ENCODE measurements at places on chromosomes 7 and 10.

- DNase-seq, result no peak
These were observed 135.3 kb upstream of the MEOX2 start for GRCh38 chr7:15821484-15822427.

- no peak for DNase-seq
These were observed 145.1 kb downstream of the TMEM178B start for GRCh38 chr7:141218941-141219340.

DNA sequence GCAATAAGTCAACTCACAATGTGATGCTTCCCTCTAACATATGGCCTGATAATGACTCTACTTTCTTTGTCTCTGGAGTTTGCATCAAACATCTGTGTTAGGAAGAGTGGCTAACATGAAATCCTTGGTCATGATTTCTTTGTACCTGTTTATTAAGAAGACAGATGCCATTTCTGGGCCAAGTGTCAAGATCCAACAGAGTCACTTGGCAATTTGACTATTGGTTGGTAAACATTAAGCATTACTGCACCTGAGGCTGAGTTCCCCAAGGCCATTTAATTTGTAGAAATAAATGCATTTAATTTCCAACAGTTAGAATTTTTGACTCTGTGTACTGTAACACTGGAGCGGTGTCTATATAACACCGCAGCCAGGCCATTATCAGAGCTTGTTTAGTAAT, 403.7 kb downstream of the GALNT17 start:
- DNase-seq, result no peak

- DNase-seq, result no peak
These were observed 131.0 kb downstream of the KAT6B start for GRCh38 chr10:74957285-74957961.

- no peak for DNase-seq
These were observed 39.1 kb downstream of the CCM2 start for GRCh38 chr7:45039106-45039505.

DNA sequence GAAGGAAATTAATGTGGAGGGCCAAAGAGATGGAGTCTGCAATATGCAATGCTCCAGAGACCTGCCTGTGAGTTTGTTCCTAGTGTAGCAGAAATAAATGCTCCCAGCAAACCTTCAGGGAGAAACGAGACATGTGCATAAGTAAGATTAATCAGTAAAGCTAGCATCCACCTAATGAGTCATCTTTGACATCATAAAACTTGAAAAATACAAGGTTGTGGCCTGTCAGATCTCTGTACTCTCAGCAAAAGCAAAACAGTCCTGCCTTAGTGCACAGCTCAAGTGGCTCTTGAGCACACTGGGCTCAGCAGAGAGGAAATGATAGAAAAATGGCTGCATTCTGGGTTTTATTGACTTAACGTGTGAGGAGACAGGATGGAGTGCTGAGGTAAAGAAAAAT, 32.5 kb upstream of the ERCC6 start:
- no peak for DNase-seq

DNA sequence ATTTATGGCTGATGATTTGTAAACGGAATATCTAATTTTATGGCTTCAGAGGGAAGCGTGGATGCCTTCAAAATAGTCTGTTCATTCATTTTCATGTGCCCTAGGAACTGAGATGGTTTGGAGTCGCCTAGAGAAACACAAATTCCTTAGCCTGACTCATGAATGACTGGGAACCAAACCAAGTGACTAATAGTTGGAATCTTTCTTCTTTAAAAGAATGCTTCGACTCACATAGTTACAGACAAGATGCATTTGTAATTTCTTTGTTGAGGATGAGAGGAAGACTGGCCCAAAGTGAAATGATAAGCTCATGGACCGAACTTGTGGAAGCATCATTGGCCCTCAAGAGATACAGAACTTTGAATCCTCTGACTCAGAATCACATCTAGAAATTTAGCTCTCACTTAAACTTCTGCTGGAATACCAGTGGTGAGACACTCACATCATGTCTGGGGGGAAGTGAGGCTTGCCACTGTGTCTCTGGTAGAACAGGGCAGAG, 1107.2 kb downstream of the NRG3 start:
- no peak for DNase-seq

GRCh38 chr7:77413861-77414424, 2.2 kb downstream of the GSAP start:
- DNase-seq, result no peak

- DNase-seq, result no peak
These were observed 239.6 kb downstream of the DNAJB6 start for GRCh38 chr7:157576415-157576814.

DNA sequence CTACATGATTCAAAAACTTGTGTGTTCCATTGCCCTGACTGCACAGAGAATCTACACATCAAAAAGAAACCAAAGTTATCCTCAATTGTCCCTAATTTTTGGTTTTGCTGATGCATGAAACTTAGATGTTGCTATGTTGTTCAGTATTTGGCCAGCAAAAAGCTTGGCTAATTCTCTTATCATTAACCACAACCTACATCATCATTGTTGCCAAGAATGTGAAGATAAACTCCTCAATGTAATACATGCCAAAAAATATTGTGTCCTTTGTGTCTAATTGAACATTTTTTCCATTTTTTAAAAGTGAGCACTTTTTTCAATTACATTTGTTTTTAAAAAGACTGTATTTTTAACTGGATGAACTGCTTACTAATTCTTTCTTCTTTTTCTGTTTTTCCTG, 268.0 kb upstream of the SEMA3D start:
- DNase-seq, result no peak

GRCh38 chr10:72812753-72813430, 80.6 kb upstream of the OIT3 start:
- DNase-seq, result no peak

DNA sequence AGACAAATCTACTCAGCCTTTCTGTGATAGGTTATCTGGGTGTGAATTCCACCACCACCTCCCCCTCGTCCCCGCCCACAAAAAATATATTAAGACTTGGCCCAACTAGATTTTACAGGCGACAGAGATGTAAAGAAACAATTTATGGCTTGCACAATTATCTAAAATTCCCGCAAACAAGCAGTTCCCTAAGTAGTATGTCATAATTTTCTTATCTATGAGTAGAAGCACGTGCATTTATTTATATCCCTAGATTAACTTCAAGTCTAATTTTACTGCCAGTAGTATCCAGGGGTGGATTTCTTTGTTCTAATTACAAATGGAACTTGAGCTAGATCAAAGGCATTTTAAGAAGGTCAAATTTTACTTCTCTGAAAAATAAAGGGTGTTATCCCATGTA, 1.7 kb downstream of the TSPAN12 start:
- DNase-seq, result no peak

- DNase-seq, result no peak
These were observed 139.1 kb upstream of the SORCS3 start for GRCh38 chr10:104501864-104502579.

GRCh38 chr7:156472267-156472666, 168.3 kb upstream of the RNF32 start:
- DNase-seq, result no peak

DNA sequence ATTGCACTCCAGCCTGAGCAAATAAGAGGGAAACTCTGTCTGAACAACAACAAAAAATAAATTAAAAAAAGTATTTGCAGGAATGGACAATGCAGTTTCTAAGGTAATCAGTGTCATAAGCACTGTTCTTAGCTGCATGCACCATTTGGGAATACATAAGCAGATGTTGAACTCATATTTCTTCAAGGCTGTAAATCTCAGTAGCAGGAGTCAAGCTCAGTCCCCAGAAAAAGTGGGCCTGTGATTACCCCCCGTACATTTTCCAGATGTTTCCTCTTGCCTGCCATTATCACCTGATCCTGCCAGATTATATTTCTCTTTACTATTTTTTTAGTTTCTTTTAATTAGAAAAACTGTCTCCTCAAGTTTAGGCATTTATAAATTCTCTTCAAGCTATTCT, 667.6 kb upstream of the ANKRD30A start:
- no peak for DNase-seq

- no peak for DNase-seq
These were observed 21.8 kb upstream of the EIF5AL1 start for GRCh38 chr10:79490400-79491142.

DNA sequence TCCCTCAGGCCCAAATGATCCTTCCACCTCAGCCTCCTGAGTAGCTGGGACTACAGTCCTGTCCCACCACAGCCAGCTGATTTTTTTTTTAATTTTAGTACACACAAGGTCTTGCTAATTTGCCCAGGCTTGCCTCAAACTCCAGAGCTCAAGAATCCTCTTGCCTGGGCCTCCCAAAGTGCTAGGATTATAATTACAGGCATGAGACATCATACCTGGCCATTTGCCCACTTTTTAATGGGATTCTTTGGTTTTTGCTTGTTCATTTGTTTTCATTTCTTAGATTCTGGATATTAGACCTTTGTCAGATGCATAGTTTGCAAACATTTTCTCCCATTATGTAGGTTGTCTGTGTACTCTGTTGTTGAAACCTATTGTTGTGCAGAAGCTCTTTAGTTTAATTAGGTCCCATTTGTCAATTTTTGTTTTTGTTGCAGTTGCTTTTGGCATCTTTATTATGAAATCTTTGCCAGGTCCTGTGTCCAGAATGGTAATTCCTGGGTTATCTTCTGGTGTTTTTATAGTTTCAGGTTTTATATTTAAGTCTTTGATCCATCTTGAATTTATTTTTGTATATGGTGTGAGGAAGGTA, 95.2 kb downstream of the GLCCI1 start:
- no peak for DNase-seq

GRCh38 chr10:79416578-79417255, 28.7 kb downstream of the ZCCHC24 start:
- no peak for DNase-seq

DNA sequence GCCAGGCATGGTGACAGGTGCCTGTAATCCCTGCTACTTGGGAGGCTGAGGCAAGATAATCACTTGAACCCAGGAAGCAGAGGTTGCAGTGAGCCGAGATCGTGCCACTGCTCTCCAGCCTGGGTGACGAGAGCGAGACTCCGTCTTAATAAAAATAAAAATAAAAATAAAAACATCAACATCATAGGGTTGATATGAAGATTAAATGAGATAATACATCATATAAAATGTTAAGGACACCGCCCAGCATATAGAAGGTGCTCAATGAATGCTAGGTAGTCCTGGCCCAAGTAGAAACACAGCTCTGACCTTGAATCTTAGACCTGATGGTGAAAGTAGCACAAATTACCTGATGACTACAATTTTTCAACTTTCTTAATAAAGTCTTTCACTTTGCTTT, 74.0 kb downstream of the PAX2 start:
- no peak for DNase-seq

DNA sequence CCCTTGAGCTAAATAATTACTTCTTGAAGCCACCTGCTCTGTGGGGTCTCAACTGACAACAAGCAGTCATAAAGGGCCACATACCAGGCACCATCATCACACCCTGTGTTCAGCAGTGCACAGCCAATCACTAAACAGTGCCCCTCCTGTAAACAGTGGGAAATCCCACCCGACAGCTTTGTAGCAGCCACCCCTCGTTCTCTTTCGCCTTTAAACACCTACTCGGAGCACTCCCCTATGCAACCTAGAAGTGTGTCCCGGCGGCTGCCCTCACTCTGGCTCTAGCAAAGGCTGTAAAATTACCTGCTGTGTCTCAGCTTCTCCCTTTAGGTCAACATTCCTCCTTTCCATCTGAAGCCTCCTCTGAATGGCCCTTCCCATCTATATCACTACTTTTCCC, 111.9 kb downstream of the TCERG1L start:
- DNase-seq, result no peak

- no peak for DNase-seq
These were observed 30.0 kb downstream of the CLDN12 start for GRCh38 chr7:90433221-90433620.

GRCh38 chr10:75544386-75544785, 113.0 kb downstream of the LRMDA start:
- no peak for DNase-seq

DNA sequence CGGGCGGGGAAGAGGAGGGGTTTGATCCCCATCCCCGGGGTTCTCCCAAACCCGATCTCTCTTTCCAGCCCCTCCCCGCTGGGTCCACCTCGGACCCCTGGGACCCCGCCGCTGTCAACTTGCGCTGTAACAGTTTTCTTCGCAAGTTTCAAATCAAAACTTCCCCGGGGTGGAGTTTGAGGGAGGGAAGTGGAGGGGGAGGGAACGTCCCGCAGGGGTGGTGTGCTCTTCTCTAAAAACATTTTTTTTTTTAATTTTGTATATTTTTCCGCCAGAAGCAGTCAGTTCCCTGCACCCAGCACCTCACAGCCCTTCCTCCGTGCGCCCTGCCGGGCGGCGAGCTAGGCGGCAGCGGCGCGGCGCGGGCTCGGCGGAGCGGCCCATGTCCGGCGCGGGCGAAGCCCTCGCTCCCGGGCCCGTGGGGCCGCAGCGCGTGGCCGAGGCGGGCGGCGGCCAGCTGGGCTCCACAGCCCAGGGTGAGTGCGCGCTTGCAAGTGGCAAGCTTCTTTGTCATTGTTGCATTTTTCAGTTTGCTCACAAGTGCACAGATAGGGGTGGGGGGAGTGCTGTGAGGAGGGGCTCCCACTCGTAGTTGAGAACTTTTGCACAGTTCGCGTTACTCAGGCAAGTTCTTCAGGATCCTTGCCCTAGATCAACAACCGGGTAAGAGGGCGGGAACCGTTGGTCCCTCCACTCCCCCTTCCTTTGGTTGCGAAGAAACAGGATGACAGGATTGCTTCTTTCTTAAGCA, 933 bp downstream of the MDFIC start:
- peak; percentile 72 for DNase-seq

DNA sequence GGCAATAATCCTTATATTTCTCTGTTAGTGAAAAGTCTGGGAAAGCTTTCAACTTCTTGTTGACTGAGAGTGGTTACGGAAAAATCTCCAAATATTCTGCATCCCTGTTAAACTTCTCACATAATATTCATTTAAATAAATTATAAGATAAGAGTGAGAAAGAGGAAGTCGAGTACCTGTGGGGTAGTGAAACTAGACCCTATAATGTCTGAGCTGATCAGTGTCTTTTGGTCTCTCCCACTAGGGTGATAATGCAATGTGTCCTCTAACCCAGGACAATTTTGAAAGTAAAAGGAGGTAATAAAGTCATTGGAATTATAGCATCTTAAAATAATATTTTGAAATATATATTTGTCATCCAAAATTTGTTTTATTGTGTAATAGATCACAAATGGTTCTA, 2.1 kb upstream of the AGR3 start:
- DNase-seq, result no peak

- no peak for DNase-seq
These were observed 44.5 kb upstream of the PPP1R3A start for GRCh38 chr7:113963356-113963755.

DNA sequence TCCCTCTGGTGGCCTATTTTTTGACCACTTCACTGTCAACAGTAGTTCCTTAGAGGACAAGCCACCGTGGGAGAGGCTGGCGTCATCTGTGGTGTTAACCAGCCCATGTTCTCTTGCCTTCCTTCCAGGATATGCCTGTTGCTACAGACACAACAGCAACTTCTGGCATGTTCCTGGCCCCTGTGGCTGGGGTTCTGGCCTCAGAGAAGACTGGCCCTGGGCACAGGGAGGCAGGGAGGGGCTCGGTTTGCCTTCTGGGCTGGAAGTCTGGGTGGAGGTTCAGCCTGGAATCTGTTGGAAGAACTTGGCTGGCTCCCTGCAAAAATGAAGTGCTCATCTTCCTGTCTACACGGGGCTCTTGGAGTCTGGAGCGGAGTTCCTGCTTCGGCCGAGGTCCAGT, 25.7 kb downstream of the GOLGA7B start:
- DNase-seq, result no peak

GRCh38 chr10:119190353-119190752, 11.7 kb upstream of the PRDX3 start:
- DNase-seq, result no peak

All from GM06990 (cell line).